Muscle of leg (tissue), 16 donors: ENCODE measurements at places on chromosomes 1 and 21. TPM values are rescaled to one million over a fixed set of nuclear protein-coding genes. Genes with fewer than 3 reads are reported as not detected.

DNA sequence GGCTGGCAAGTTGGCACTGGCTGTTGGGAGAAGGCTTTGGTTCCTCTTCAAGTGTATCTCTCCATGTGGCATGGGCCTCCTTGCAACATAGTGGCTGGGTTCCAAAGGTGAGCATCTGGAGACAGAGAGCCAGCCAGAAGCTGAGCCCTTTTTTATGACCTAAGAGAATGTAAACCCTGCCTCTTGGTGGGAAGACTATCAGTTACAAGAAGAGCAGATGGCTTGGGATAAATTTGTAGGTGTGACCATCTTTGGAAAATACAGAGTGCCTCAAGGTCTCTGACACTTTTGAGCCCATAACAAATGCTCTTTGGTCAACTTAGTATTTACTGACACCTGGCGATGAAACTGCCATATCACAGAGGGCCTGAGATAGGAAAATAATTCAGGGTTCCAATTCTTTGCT, 31.4 kb upstream of the PRELP start:
- no peak for DNase-seq

The U2AF1 gene
- 51.4 TPM for polyA plus RNA-seq

- no peak for DNase-seq
Observed at GRCh38 chr1:150574260-150575071, 4.9 kb downstream of the MCL1 start.

The PROK1 gene
- polyA plus RNA-seq: not detected

GRCh38 chr1:209431813-209432442, 151.6 kb upstream of the CAMK1G start:
- no peak for DNase-seq

DNA sequence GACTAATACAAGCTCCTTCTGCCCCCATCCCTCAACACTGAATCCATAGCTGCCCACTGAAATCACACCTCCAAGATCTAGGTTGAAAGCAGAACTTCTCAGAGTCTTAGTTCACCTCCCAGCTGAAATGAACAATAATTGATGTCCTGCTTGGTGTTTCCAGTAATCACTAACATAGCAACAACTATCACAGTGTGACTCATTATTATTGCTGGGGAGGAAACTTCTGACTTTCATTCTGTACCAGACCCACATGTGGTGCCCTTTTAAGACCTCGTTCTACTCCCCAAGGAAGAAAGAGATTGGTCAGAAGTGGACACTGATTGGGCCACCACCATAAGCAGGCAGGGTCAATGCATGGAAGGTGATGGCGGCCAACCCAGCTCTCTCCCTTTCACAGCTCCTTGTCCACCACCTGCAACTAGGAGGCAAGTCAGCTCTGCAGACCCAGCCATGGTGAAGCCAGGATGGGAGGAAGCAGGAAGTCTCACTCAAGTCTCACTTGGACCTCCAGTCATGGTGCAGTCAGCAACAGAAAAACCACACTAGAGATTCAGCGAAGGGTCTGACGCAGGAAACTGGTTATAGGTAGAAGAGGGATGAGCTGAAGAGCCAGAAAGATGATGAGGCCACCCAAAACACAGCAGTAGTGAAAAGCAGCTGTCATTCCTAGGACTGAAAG, 720.2 kb downstream of the PTPRU start:
- DNase-seq: no peak

The VASH2 gene
- polyA plus RNA-seq: 70.0 TPM

The ETV3L gene
- polyA plus RNA-seq: not detected

The SELL gene
- 2.2 TPM for polyA plus RNA-seq

DNA sequence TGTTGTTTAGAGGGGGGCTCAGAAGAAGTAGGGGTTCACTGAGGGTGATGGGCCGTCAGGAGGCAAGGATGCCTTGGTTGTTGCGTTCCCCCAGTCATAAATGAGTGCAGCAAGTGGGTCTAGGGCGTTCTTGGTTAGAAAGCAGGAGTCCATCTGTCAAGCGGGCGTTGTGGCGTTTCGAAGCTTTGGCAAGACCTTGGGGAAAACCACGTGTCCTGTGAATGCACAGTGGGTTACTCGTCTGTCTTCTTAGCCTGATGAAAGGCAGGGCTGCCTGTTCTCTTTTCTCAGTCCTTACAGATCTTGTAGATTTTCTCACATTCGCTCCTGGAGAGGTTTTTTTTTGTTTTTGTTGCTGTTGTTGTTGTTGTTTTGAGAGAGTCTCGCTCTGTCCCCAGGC, 6.3 kb upstream of the ZNF496 start:
- DNase-seq: no peak

The ICOSLG gene
- polyA plus RNA-seq: 8.7 TPM

DNA sequence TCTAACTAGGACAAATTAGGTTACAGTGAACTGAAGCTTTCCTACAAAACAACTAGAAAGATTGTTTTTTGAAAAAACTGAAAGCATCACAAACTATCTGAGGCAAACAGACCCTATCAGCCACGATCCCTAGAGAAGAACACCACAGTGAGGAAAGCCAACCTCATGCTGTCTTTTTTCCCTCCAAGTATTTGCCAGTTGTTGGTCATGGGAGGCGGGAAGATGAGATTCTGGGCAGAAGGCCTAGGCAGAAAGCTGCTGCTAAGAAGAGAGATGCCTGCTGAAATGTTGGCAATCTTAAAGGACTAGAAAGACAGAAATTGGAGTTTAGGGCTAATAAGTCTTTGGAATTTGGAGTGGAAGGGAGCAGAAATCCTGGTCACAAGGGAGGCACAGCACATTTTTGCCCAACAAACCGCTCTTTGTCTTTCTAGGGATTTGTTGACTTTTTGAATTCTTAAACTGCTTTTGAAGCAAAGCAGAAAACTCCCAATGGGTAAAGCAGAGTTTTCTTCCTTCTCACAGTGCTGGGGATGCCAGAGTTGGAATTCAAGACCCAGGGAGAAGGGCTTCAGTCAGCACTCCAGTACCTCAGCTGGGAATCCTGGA, 83.9 kb downstream of the MT1HL1 start:
- peak; percentile 27 for DNase-seq

The TMEM200B gene
- 6.9 TPM for polyA plus RNA-seq

The TNFSF4 gene
- polyA plus RNA-seq: 3.0 TPM

- peak; percentile 46 for DNase-seq
Observed at GRCh38 chr1:10639011-10639774, 157.3 kb downstream of the CASZ1 start.

DNA sequence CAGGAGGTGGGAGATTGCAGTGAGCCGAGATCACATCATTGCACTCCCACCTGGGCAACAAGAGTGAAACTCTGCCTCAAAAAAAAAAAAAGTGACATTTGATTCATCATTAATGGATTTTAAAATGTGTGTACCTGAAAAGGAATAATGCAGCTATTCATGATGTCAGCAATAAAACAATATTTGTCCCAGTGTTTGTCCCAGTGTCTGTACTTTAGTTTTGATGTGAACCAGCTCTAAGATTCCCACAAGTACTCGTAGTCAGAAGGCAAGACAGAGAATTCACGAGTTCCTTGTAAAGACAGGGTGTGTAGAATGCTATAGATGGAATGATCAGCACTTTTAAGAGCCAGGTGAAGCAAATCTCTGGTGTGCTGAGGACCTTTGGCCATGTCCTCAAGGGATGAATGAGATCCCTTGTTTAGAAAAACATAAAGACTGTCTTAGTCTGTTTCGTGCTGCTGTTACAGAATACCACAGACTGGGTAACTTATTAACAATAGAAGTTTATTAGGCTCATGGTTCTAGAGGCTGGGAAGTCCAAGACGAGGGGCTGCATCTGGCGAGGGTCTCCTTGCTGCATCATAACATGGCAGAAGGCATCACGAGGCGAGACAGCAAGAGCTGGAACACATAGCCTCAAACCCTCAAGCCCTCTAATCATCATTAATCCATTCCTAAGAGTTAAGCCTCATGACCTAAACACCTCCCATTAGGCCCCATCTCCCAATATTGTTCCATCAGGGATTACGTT, 12.0 kb upstream of the TMPRSS2 start:
- no peak for DNase-seq

DNA sequence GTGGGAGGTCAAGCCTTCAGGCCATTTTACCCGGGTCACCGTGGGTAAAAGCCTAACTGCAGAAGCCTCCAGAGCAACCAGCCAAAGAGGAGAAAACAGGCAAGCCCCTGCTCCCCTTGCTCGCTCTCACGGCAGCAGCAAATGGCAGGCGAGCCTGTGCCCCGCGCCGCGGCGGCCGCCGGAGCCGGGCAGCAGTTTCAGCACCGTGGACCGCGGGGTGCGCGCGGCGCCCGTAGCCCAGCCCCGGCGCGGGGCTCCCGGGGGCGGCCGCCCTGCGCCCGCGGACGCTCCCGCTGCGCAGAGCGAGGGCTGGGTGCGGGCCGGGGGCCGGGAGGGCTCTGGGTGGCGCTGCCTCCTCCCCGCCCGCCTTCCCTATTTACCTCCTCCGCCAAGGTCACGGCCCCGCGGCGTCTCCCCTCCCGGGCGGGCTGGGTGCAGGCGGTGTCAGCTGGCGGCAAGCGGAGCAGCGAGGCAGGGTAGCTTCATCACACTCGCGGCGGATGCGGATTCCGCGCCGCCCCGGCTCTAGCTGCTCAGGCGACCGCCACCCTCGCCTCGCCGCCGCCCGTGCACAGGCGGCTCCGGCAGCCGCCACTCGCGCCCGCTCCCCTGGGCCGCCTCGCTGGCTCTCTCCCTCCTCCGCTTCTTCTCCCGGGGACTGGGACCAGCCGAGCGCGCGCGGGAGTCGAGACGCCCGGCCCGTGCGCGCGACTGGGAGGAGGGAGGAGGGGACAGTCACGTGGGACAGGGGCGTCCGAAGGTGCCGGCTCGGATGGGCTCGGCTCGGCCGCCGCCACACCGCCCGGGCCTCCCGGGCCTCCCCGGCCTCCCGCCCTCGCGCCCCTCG, at the start of gene RGS7:
TSS of gene RGS7 (minus strand) at position 687 of the 847 bp plus-strand sequence.
- DNase-seq: peak; percentile 72

The SPAG17 gene
- 1.6 TPM for polyA plus RNA-seq
